ENCODE measurements at places on chromosomes 3 and 15.

DNA sequence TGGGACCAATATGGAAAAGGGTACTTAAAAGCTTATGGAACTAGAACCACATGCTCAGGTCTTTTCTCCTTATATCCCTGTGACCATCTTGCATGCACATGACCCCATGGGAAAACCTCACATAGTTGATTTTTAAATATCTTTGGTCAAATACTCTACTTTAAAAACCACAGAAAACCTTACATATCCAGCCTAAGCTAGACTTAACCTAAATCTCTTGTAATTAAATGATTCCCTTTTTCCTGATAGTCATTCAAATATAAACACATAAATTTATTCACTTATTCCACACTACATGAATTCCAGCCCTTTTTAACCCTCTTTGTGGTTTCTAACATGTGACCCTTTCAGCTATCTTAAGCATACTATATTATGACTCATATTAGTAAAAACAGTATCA lies 46.8 kb downstream of the DNAJC13 start:
- peaks cover 62% of the 10 kb centered on the region for H3K36me3 ChIP-seq
- no peak overlapping the region for H3K4me3 ChIP-seq
- no peak overlapping the region for H3K27ac ChIP-seq
- no peaks in the 10 kb centered on the region for H3K4me1 ChIP-seq
- no peak for DNase-seq

- no peak overlapping the region for H3K27ac ChIP-seq
- H3K4me1 ChIP-seq, result peaks cover 11% of the 10 kb centered on the region
- peaks cover 38% of the 10 kb centered on the region for H3K27me3 ChIP-seq
- H3K36me3 ChIP-seq, result no peaks in the 10 kb centered on the region
- peak overlapping the region; percentile 34 for H3K4me3 ChIP-seq
- peak; percentile 57 for DNase-seq
These were observed 105.5 kb downstream of the SEMA5B start for GRCh38 chr3:122921791-122922651.

DNA sequence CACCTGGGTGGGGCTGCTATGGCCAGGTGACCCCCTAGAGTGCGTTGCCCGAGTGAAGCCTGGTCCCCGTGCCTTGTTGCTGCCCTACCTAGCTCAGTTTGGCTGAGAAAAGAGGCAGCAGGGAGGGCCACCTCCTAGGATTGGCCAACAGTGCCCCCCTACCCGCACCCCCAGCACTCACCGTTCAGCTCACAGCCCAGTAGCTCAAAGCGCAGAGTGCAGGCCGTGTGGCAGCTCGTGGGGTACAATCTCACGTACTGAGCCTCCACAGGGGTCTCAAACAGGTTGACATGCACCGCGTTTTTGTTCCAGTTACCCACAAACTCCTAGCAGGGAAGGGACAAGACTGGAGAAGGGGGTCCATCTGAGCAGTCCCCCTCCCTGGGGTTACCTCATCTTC lies 7.6 kb downstream of the MFGE8 start:
- H3K36me3 ChIP-seq, result peaks cover 72% of the 10 kb centered on the region
- peak overlapping the region; percentile 42 for H3K27ac ChIP-seq
- no peak for DNase-seq
- peaks cover 46% of the 10 kb centered on the region for H3K4me1 ChIP-seq

DNA sequence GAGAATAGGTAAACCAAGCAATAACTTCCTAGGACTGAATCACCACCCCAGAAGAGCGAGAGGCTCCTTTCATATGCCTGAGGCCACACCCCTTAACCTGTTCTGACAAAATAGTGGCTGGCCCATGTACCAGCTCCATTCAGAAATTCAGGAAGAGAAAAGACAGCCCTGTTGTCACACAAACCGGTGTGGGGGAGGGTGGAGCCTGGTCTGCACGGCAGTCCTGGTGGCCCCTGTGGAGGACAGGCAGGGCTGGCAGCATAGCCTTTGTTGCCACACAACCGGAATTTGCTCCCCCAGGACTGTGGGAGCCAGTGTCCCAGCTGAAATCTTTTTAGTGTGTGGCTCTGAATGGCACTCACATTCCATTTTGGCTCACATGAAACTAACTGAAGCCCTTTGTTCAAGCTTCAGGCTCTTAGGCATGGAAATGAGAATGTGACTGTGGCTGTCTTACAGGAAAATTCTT lies 23.8 kb downstream of the RLBP1 start:
- H3K4me3 ChIP-seq, result no peak overlapping the region
- H3K27me3 ChIP-seq, result no peaks in the 10 kb centered on the region
- DNase-seq, result peak; percentile 62
- H3K27ac ChIP-seq, result peak overlapping the region; percentile 57

- peaks cover 16% of the 10 kb centered on the region for H3K27me3 ChIP-seq
- H3K4me3 ChIP-seq, result no peak overlapping the region
- H3K36me3 ChIP-seq, result no peaks in the 10 kb centered on the region
- no peak overlapping the region for H3K27ac ChIP-seq
- no peak for DNase-seq
- H3K4me1 ChIP-seq, result peaks cover 13% of the 10 kb centered on the region
These were observed 146.4 kb downstream of the TJP1 start for GRCh38 chr15:29675791-29676301.

- no peaks in the 10 kb centered on the region for H3K27me3 ChIP-seq
- DNase-seq, result no peak
- H3K4me3 ChIP-seq, result no peak overlapping the region
- H3K4me1 ChIP-seq, result peaks cover 2% of the 10 kb centered on the region
These were observed 15.2 kb downstream of the CHAC1 start for GRCh38 chr15:40968290-40969085.

GRCh38 chr3:101638261-101638745 lies 38.6 kb downstream of the ZBTB11 start:
- H3K4me1 ChIP-seq, result no peaks in the 10 kb centered on the region
- no peak overlapping the region for H3K4me3 ChIP-seq
- H3K36me3 ChIP-seq, result no peaks in the 10 kb centered on the region
- DNase-seq, result no peak

DNA sequence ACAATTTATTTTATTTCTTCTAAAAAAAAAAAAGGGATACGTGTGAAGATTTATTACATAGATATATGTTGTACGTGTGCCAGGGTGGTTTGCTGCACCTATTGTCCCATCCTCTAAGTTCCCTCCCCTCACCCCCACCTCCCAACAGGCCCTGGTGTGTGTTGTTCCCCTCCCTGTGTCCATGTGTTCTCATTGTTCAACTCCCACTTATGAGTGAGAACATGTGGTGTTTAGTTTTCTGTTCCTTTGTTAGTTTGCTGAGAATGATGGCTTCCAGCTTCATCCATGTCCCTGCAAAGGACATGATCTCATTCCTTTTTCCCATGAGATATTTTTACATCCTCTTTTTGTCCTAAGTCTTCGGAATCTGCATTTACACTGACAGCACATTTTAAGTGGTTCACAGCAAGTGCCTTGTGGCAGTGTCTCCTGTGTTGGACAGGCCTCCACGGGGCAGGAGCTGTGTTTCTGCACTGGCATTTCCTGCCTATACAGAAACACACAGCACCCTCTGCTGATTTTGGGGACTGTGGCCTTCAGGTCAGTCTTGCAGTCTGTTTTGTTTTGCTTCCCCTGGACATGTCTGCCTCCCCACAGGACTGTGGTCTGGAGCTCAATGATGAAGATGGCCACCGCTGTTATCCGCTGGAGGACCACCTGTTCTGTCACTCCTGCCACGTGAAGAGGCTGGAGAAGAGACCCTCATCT lies 12.7 kb upstream of the SACM1L start:
- no peak overlapping the region for H3K4me3 ChIP-seq
- H3K27me3 ChIP-seq, result no peaks in the 10 kb centered on the region
- peaks cover 31% of the 10 kb centered on the region for H3K4me1 ChIP-seq
- peaks cover 32% of the 10 kb centered on the region for H3K36me3 ChIP-seq

DNA sequence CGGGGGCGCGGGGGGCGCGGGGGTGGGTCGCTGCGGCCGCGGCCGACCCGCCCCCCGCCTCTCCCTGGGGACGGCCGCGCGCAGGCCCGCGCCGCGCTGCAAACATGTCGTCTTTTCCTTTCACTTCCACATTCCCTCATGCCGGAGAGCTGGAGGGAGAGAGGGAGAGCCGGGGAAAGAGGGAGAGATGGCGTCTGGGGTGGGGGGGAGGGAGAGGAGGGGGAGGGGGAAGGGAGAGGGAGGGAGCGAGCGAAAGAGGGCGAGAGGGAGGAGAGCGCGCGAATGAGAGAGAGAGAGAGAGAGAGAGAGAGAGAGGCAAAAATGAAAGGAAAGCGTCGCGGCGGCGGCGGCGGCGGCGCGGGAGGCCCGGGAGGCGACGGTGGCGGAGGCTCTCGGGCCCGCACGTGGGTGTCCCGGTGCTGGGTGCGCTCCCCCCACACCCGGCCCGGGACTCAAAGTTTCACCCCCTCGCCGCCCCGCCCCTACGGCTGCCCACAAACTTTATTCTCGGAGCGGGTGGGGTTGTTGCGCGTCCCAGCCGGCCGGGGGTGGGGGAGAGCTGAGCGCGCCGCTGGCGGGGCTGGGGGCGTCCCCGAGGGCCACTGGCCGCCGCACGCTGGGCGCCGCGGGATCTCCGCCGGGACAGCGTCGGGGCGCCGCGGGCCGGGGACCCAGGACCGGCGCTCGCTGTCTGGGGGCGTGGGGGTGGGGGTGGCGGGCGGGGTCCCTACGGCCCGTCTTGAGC lies 731 bp downstream of the ZNF710 start:
- H3K27me3 ChIP-seq, result no peaks in the 10 kb centered on the region
- H3K27ac ChIP-seq, result peak overlapping the region; percentile 97
- H3K4me1 ChIP-seq, result peaks cover 69% of the 10 kb centered on the region
- H3K4me3 ChIP-seq, result peak overlapping the region; percentile 91
- H3K36me3 ChIP-seq, result no peaks in the 10 kb centered on the region

GRCh38 chr15:59060348-59060747 lies 44.6 kb upstream of the CCNB2 start:
- DNase-seq, result no peak
- H3K27ac ChIP-seq, result no peak overlapping the region
- no peaks in the 10 kb centered on the region for H3K27me3 ChIP-seq
- H3K4me3 ChIP-seq, result no peak overlapping the region

DNA sequence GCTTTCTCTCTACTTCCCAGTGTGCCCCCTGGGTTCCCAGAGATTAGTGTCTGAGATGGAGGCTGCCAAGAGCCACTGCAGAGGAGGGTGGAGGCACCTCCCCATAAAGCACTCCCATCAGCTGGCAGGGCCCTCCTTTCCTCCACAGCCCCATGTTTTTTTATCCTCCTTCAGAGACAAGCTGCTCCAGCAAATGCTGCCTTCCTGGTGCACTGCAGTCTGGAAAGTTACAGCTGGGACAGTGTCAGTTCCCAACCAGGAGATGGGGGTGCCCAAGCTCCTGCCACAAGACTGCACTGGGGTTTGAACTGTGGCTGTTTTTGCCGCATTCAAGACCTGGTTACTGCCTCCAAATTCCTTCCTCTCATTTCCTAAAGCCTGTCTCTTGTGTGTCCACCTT lies 206.1 kb downstream of the CADPS start:
- no peaks in the 10 kb centered on the region for H3K4me1 ChIP-seq
- H3K4me3 ChIP-seq, result no peak overlapping the region
- no peak for DNase-seq
- no peak overlapping the region for H3K27ac ChIP-seq
- H3K36me3 ChIP-seq, result no peaks in the 10 kb centered on the region

GRCh38 chr15:77012117-77012712 lies 17.3 kb downstream of the PSTPIP1 start:
- peaks cover 5% of the 10 kb centered on the region for H3K4me1 ChIP-seq
- DNase-seq, result no peak
- H3K27me3 ChIP-seq, result no peaks in the 10 kb centered on the region
- H3K27ac ChIP-seq, result no peak overlapping the region
- no peaks in the 10 kb centered on the region for H3K36me3 ChIP-seq

GRCh38 chr3:125107861-125108567 lies 52.2 kb upstream of the HEG1 start:
- H3K4me3 ChIP-seq, result no peak overlapping the region
- H3K27ac ChIP-seq, result no peak overlapping the region
- H3K36me3 ChIP-seq, result no peaks in the 10 kb centered on the region

DNA sequence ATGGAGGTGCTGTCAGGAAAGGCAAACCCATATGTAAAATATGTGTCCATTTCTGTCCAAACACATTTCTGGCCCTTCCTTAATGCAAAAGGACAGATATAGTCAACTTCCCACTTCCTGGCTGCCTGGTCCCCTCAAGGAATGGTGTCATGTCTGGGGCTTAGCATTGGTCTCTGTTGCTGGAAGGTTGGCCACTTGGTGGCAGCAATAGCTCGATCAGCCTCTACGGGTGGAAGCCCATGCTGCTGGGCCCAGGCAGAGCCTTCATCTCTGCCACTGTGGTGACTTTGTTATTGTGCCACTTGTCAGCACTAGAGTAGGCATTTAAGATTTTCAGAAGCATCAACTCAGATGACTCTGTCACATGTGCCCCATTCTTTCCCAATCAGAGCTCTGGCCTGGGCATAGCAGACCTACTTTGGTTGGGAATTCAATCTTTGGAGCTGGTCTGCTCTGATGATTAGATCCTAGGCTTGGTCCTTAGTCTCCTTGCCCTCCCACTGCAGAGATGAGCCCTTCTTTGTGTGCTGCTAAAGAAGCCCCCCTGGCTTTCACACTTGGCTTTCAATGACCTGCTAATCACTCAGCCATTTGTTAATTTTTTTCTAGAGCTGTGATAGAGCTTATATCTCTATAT lies 51.0 kb upstream of the SPSB4 start:
- DNase-seq, result no peak
- H3K4me3 ChIP-seq, result no peak overlapping the region
- no peaks in the 10 kb centered on the region for H3K4me1 ChIP-seq
- H3K27me3 ChIP-seq, result no peaks in the 10 kb centered on the region

- H3K27ac ChIP-seq, result no peak overlapping the region
- peaks cover 12% of the 10 kb centered on the region for H3K27me3 ChIP-seq
- H3K36me3 ChIP-seq, result no peaks in the 10 kb centered on the region
- H3K4me3 ChIP-seq, result no peak overlapping the region
These were observed 317.5 kb upstream of the IGF1R start for GRCh38 chr15:98330692-98331435.

GRCh38 chr3:108736821-108737220 lies 20.4 kb downstream of the RETNLB start:
- H3K27me3 ChIP-seq, result no peaks in the 10 kb centered on the region
- no peak for DNase-seq
- H3K4me1 ChIP-seq, result no peaks in the 10 kb centered on the region
- H3K27ac ChIP-seq, result no peak overlapping the region
- no peaks in the 10 kb centered on the region for H3K36me3 ChIP-seq
- no peak overlapping the region for H3K4me3 ChIP-seq

DNA sequence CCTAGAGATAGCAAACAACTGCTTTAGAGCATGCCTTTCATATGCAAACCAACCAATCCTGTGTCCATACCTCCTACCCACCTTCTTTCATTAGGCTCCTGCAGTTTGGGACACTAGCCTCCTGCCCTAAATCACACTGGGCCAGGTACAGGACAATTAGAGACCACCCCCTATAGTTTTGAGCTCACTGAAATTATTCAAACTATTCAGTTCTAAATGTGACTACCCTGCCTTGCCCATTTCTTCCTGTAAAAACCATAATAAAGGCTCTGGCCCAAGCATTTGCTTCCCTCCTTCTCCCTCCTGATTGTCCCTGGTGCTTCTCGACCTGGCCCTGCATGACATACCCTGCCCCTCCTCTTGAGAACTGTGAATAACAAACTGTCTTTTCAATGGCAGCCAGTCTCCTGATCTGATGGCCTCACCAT lies 31.4 kb upstream of the LRIG1 start:
- H3K27ac ChIP-seq, result no peak overlapping the region
- DNase-seq, result no peak
- H3K4me1 ChIP-seq, result no peaks in the 10 kb centered on the region

Measured in suprapubic skin (tissue), 4 donors.